ENCODE measurements at places on chromosomes 5 and 9.

DNA sequence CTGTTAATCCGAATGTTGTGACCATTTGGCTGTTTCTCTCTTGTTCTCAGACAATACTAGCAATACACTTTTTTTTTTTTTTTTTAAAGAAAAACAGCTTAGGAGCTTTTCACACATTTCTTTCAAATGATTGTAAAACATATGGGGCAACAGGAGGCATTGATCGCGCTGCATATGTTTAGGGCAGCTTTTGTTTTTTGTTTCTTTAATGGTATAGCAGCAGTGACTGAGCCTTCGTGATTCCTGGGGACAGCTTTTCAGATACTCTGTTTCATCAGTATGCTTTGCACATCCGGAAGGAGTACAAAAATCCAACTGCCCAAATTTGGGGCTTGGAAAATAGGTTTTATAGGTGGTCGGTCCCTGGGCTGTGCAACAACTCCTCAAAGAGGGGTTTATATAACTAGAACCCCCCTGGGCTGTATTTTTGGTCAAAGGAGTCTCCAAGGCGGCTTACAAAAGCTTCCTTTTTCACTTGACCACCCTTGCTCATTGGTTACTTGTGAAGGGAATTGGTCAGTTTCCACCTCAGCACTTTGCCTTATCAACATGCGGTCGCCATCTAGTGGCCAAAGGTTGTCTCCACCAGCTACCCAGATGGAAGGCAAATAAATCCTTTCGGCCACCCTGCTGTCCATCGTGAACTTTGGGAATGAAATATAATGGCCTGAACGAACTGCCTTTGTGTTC, 91.8 kb downstream of the PDE6A start:
- DNase-seq, result peak; percentile 55

DNA sequence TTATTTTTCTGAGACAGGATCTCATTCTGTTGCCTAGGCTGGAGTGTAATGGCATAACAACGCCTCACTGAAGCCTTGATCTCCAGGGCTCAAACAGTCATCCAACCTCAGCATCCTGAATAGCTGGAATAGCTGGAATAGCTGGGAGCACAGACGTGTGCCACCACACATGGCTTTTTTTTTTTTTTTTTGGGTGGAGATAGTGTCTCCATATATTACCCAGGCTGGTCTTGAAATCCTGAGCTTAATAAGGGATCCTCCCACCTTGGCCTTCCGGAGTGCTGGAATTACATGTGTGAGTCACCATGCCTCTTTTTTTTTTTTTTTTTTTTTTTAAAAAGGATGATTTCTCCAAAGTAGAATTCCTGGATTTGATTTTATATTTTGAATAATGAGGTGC, 60.7 kb downstream of the NSD1 start:
- DNase-seq, result peak; percentile 26

GRCh38 chr5:83764101-83764500, 43.4 kb upstream of the HAPLN1 start:
- no peak for DNase-seq

GRCh38 chr9:77429928-77430327, 218.2 kb downstream of the GNA14 start:
- no peak for DNase-seq

Data from H54 (cell line).